NCI-H526 (cell line): ENCODE measurements at places on chromosomes 12 and 14.
A peak's percentile ranks its signal among the peaks of the same experiment; 100 is the strongest.

DNA sequence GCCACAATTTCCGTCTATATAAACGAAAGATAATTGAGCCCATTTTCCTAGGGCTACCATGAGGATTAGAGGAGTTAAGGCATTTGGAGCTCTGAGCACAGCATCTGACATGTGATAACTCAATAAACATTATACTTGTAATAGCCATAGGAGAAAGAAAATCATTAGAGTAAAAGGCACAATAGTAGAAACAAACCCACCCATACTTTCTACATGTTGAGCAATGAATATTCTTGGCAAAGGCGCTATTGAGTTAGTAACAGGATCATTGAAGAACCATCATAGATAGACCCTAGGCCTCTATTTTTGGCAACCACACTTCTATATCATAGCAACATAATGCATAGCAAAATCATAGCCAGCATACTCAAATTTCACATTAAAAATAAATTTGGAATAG is 664.1 kb downstream of the NOVA1 start:
- no peak for DNase-seq

GRCh38 chr14:23580152-23580926 is 1.7 kb upstream of the JPH4 start:
- no peak for DNase-seq

DNA sequence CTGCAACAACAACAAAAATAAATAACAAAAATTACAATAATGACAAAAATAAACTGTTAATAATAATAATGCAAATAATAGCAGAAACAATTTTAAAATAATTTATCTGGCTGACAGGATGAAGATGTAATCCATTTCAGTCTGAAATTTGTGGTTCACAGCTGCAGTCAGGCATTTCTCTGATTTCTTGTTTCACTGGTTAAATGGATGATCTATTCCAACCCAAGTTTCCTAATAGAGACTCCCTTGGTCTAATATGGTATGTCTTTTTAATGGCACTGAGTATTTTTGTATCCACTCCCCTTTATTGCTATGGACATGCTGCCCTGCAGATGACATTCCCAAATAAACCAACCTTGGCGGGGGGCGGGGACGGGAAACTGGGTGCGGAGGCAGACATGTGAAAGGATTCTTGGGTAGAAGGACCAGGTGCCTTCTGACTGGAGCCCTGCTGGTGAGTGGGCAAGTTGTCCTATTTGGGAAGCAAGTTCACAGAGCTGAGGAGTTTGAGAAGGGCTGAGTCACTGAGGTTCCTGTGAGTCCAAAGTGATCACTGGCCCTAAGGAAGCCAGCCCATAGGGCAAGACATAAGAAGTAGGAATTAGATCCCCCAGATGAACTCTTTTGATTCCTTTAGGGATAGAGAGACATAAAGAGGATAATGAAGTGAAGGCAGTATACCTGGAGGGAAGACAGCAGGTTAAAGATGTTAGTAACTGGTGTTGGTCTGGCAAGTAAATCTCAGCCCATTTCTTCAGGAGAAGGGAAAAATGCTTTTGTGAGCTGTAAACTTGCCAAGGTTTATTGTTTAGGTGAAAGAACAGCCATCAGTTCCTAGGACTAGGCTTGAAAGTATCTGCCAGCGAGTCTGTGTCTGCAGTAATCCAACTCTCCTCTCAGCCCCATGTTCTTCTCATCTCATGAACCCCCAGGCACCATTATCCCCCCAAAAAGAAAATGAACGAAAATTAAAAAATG is 14.5 kb downstream of the FOXG1 start:
- DNase-seq, result no peak

- DNase-seq, result no peak
These were observed 111.0 kb downstream of the BBS10 start for GRCh38 chr12:76237086-76237701.

DNA sequence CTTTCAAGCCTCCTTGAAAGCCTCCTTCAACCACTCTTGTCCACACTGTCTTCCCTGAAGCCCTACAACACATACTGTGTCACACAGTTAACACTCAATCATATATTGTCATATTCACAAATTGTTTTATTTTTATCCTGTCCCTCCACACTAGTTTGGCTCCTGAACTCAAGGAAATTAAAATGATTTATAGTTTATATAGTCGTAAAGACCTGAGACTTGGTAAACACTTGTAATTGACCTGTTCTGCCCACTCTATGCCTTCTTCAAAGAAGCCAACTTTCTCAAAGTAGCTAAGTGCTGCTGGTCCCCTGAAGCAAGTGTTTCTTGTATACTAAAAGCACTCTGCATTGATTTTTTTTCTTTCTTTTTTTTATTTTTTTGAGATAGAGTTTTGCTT is 15.6 kb upstream of the NEK9 start:
- no peak for DNase-seq

DNA sequence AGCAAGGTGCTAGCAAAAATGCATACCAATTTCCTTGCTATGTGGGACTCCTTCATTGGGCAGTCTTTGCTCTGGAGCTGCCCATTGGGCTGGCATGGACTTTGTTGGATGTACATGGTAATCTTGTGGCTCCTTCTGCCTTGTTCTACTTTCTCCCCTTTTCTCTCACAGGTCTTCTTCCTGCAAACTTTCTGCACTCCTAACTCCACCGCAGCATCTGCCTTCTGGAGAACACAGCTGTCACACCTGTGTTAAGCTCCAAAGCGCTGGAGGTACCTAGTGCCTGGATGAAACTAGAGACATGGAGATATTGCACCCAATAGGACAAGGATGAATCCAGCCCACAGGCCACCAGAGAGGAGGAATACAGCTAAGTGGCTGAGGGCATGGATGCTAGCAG is 60.7 kb upstream of the CCND2 start:
- DNase-seq, result no peak

- DNase-seq, result no peak
These were observed 224.9 kb downstream of the NTF3 start for GRCh38 chr12:5656836-5657235.

GRCh38 chr12:113239288-113239771 is 18.1 kb downstream of the TPCN1 start:
- DNase-seq, result no peak

- no peak for DNase-seq
These were observed 24.0 kb upstream of the OR10P1 start for GRCh38 chr12:55612646-55613045.

DNA sequence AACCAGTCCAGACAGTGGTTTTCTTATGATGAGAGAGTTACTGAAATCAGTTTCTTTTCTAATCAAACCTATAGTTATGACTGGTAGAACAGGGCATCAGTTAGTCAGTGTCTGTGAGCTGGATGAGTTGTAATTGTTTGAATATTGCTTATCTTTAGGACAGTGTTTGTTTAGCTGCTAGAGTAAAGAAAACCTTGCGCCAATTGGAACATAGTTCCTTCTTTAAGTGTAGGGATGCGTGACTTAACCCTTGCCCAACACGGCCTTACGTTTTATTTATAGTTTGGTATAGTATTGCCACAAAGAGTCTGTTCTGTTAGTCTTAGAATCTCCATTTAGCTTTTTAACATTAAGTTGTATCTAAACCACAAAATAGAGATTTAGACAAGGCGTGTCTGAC is 572.6 kb downstream of the SLC16A7 start:
- no peak for DNase-seq

- DNase-seq, result no peak
These were observed 85.0 kb upstream of the GTF2A1 start for GRCh38 chr14:81305743-81306142.

GRCh38 chr14:29773990-29774389 is 153.7 kb downstream of the PRKD1 start:
- DNase-seq, result no peak

GRCh38 chr12:88993651-88994050 is 358.6 kb downstream of the DUSP6 start:
- peak; percentile 62 for DNase-seq

DNA sequence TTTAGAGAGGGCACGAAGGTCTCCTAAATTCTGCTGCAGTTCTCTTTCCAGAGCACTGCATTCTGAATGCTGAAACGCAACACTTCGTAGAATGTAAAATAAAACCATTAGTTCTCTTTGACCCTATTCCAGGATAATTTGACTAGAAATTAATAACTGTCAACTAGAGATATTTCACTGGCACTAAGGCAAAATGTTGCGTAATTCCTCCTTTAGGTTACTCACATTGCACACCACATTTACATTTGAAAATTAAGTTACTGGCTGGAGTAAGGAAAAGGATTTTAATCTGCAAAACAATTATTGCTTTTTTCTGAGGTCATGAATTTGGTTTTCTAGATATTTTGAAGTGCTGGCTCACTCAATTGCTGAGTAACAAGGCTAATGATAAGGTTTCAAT is 58.0 kb upstream of the TRHDE start:
- DNase-seq, result no peak

GRCh38 chr14:65824285-65824977 is 411.9 kb downstream of the FUT8 start:
- peak; percentile 71 for DNase-seq

DNA sequence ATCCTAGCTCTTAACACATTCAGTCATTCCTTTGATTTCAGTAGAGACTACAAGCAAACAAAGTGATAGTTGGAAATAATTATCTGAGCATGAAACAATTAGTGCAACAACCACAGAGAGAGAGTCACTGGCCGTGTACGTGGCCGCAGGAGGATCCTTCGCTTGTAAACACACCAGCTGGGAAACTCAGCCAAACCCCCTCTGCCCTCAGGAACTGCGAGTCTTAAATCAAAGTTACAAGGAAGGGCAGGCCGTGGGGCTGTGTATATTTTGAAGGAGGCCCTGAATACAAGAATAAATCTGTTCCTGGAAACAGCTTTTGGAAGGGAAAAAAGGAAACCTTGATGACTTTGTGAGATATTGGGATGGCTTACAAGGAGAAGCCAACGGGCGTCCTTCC is 164.5 kb downstream of the ANO2 start:
- no peak for DNase-seq

DNA sequence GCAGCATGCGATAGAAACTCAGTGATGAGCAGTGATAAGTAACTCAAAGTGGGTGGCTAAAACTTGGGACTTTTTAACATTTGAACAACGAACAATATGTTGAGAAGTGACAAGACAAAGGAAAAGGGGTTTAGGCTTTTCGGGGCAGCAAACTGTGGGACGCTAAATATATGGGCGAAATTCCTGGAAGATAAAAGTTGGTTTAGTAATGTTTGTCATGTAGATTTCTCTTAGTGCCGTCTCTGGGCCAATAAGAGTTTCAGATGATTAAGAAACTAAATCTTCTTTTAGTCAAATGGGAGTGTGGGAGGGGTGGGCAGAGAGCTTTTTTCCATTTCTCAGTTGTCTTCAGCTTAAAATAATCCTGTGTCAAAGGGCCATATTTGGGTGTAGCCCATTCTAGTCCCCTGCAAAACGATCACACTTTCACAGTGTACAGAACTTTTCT is 41.7 kb upstream of the FUT8 start:
- DNase-seq, result no peak

- no peak for DNase-seq
These were observed 450.0 kb upstream of the FAR2 start for GRCh38 chr12:28699029-28699428.

GRCh38 chr14:105581551-105582341 is 55.4 kb downstream of the TMEM121 start:
- no peak for DNase-seq

DNA sequence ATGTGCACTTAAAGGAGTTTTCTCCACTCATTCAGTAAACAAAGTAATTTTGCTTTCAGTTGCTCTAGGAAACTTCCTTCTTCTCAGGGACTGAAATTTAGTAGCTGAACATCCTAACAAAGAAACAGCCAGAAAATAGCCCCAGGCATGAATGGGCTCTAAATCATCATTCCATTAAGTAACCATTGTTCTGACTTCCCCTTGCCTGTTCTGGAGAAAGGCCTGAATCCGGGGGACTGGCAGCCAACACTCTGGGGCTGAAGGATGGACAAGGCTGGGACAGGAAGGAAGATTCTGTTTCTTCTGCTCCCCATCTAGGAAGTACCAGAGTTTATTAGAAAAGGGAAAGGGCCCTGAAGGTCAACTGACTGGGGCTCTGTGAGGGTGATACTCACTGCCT is 104.5 kb downstream of the ESRRB start:
- DNase-seq, result no peak

- DNase-seq, result no peak
These were observed 33.5 kb downstream of the SLC15A4 start for GRCh38 chr12:128790221-128790620.

GRCh38 chr14:95482627-95483308 is 33.7 kb downstream of the SYNE3 start:
- no peak for DNase-seq

- DNase-seq, result no peak
These were observed 877 bp downstream of the BAG5 start for GRCh38 chr14:103561381-103562178.

DNA sequence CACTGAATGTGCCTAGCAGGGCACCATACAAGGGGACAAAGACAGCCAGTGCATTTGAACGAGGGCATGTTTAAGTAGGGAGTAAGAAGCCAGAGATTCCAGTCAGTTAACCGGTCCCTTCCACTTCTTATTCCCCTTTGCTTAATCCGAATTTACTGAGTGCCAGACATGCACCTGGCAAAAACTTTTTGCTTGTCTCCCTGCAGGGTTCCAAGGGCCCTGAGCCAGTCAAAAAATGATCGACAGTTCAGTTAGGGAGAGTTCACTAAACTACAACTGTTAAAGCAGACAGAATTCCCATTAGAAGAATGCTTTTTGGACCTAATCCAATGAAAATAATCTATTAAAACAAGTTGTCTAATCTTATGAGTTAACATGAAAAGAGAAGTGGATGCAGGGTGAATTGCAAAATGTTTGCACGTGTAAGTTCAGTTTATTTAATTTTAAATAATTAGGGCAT is 193.8 kb downstream of the TMTC2 start:
- no peak for DNase-seq

DNA sequence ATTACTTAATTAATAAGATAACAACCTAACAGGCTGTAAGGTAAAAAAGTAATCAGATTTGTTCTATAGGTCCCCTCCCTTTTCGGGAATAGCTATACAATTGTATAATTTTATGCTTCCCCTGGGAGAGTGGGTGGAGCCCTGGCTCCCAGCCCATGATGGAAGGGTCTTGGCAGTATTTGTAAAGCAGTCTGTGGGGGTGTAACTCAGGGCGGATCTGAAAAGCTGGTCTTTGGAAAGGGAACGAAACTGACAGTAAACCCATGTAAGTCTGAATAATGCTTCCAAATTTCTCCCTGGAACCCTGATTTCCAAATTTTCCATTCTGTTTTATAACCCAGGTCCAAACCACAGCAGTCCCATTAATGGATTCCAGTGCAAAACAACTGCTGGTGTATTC is 110.4 kb downstream of the DAD1 start:
- DNase-seq, result peak; percentile 1

DNA sequence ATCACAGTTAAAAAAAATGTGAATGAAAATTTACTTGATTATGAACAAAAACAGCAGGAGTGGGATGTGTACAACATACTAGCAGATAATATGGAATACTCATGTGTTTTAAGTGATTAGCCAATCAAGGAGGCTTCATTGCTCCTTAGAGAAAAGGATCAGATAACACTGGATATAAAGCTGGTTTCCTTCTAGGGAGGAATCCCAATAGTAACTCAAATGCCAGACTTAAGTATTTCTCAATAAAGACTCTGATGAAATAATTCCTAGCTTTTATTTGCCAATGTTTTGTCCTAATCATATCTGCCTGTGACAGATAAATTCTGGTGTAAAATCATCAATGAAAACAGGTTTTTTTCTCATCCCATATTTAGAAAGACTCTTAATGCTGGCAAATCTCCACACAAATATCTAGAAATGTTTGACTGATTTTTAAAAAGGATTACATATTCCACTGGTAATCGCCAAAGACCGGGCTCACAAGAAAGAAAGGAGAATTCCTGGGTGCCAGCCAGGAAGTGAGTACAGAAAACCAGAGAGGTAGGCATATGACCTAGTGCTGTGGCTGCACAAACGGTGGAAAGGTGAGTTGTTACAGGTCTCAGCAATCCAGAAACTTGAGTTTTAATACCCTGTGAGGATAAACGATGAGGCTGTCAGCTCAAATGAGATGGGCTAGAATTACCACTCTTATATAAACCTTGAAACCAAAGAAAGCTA is 108.6 kb upstream of the TTC7B start:
- no peak for DNase-seq
